ENCODE measurements at places on chromosomes 4 and X.

DNA sequence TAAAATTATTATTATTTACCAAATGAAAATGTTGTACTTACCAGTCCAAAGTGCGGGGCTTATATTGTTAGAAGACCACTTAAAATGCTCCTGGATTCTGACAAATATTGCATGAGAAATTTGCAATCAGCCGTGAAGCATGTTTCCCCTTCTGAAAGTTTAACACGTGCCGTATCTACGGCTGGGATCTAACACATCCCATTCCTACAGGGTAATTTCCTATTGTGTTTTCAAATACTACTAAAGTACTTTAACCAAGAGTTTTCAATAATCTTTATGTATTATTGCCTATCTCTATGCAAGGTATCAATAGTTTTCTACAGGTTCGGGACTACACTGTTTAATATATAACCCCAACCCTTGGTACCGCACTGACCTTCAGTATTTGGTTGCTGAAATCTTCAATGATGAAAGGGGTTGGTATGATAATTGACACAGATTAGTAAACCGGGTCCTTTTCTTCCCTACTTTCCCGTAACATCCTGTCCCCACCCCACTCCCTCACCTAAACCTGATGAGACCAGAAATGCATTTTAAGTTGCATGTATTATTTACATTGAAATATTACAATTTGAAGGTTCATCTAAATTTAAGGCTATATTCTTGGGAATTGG lies 795 bp upstream of the BRWD3 start:
- DNase-seq: no peak

DNA sequence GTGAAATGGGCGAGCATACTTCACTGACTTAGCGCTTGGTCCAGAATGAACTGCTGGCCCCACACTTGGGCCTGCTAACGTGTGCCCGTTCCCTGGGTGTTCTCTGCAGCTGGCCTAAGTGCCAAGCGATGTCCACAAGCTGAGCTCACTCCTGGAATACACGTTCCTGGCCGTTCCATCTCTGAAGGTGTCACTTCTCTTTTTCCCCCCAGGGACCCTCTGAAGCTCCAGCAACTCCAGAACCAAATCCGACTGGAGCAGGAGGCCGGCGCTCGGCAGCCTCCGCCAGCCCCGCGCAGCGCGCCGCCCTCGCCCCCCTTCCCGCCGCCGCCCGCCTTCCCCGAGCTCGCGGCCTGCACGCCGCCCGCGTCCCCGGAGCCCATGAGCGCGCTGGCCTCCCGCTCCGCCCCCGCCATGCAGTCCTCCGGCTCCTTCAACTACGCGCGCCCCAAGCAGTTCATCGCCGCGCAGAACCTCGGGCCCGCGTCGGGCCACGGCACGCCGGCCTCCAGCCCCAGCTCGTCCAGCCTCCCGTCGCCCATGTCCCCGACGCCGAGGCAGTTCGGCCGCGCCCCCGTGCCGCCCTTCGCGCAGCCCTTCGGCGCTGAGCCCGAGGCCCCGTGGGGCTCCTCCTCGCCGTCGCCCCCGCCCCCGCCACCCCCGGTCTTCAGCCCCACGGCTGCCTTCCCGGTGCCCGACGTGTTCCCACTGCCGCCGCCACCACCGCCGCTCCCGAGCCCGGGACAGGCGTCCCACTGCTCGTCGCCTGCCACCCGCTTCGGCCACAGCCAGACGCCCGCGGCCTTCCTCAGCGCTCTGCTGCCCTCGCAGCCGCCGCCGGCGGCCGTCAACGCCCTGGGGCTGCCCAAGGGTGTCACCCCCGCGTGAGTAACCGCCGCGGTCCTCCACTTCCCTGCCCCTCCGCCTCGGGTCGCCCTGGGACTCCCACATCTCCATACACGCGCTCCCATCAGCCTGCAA lies 132.3 kb downstream of the CBR4 start:
- peak; percentile 29 for DNase-seq

DNA sequence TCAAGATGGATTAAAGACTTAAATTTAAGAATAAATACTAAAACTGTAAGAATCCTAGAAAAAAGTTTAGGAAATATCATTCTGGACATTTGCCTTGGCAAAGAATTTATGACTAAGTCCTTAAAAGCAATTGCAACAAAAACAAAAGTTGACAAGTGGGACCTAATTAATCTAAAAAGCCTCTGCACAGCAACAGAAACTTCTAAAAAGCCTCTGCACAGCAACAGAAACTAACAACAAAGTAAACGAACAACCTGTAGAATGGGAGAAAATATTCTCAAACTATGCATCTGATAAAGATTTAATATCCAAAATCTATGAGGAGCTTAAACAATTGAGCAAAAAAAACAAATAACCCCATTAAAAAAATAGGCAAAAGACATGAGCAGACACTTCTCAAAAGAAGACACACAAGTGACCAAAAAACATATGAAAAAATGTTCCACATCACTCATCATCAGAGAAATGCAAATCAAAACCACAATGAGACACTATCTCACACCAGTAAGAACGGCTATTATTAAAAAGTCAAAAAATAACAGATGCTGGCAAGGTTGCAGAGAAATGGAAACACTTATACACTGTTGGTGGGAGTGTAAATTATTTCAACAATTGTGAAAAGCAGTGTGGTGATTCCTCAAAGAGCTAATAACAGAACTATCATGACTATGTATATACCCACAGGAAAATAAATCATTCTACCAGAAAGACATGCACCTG lies 5.5 kb upstream of the OPRPN start:
- no peak for DNase-seq

- no peak for DNase-seq
Measured at GRCh38 chrX:79162076-79162475, 17.6 kb downstream of the GPR174 start.

- no peak for DNase-seq
Measured at GRCh38 chrX:53028678-53029077, 19.9 kb upstream of the GPR173 start.

DNA sequence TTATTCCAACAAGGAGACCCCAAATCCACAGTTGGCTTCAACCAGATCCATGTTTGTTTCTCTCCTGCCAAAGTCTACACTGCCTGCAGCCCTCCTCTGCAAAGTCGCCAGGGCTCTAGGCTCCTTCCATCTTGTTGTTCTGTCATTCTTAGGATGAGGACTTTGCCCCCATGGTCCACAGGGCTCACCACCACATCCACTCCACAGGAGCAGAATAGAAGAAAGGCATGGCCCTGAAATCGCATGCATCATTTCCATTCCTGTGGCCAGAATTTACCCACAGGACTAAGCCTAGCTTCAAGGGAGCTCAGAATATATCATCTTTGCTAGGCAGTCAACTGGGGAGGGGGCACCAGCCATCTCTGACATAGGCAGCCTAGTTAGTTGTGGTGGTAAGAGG lies 254.7 kb downstream of the FBXW7 start:
- no peak for DNase-seq

GRCh38 chrX:6169407-6169806 lies 59.3 kb downstream of the NLGN4X start:
- DNase-seq: no peak

DNA sequence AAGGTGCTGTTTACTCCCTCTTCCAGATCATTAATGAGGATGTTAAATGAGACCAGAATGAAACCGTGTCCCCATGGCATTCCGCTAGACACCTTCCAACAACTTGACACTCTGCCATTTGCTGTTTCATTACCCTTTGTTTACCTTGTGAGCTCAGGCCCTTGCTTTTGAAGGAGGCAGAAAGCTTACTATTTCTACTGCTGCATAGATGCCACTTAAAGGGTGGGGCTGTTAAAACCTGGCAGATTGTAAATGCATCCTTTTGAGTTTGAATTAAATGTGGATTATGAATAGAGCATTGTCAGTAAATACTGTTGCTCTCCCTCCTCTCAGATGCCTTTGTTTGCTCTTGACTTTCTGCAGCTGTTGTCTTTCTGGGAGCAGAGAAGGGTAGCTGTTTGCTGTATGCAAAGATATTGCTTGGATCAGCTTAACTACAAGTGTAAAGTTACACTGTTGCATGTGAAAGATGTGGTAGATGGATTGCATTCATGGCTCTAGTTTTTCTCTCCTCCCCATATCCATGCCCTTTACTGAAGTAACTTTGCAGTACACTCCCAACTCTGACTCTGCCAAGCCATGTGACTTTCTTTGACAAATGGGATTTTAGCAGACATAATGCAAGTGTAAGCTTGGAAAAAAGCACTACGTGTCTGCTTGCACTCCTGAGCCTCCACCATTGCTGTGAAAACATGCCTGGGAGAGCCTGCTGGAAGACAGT lies 75.0 kb upstream of the DHX15 start:
- DNase-seq: peak; percentile 29

DNA sequence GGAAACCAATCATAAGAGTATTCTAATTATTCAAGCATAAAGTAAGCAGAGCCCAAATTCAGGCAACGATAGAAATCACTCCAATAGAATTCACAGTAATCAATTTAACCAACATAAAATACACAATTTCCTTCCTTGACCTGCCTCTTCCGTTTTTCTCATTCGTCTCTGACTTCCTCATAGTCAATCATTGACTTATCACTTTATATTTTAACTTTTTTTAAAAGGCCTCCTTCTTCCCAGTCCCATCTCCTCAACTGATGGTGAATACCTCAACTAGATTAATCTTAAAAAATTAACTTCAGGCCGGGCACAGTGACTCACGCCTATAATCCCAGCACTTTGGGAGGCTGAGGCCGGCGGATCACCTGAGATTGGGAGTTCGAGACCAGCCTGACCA lies 13.3 kb downstream of the CNOT6L start:
- DNase-seq: no peak

DNA sequence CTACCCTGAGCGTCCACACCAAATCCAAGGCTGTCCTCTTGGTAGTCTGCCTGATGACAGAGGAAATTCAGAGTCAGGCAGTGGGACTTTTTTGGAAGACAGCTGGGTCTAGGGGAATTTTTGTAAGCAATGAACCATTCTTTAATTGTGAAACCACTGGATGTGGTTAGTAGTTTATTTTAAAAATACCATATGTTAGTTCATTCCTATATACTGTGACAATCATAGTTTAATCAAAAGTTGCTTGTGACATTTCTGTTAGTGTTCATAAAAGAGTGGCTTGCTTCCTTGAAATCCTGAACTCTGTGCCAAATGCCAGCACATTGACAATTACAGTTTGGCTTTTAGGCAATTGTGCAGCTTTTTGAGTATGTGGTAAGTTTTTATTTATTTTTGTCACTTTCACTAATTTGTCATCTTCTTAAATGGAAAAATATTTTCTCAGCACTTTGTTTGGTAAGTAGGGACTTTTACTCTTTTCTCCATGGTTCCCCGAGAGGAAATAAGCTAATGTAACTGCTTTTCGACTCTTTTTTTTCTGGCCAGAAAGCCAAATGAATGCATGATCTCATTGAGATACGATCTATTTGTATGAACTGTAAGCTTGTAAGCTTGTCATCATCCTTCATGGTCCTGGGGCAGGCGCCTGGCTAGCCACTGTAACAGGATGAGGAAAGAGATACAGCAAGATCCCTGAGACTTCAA lies 72.6 kb upstream of the SLC4A4 start:
- no peak for DNase-seq

GRCh38 chrX:45449982-45450381 lies 249.3 kb upstream of the DIPK2B start:
- peak; percentile 79 for DNase-seq

- peak; percentile 70 for DNase-seq
Measured at GRCh38 chr4:23333556-23333945, 556.3 kb downstream of the PPARGC1A start.

DNA sequence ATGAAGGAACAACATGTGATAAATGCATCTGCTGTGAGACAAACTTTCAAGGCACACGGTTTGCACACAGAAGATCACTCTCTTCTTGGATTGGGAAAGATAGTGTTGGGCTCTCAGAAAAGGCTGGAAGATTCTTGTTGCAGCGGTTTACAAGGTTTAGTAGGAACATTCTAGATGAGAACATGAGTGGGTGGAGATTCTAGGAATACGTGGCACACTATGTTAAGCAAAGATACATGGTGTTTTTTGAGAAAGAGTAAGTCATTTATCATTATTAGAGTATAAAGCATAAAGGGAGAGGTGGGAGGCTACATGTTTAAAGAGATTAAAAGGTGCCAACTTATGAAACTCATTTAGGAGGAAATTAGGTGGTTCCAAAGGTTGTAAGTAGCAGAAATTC lies 348.8 kb upstream of the HS3ST1 start:
- no peak for DNase-seq

DNA sequence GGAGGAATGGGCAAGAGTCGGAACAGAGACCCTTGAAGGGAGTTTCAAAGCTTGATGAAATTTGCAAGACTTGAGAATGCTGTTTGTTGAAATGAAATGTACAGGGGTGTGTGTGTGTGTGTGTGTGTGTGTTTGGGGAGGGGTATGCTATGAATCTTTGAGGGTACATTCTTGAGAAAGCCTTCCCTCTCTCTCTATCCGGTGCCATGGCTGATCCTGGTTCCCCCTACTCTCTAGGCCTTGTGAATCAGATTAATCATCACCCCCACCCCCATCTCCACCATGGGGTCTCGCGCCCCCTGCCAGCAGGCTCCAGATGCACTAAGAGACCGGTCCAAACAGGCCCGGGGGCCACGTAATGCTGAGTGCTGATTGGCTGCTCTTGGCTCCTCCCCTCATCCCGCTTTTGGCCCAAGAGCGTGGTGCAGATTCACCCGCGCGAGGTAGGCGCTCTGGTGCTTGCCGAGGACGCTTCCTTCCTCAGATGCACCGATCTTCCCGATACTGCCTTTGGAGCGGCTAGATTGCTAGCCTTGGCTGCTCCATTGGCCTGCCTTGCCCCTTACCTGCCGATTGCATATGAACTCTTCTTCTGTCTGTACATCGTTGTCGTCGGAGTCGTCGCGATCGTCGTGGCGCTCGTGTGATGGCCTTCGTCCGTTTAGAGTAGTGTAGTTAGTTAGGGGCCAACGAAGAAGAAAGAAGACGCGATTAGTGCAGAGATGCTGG lies at the start of gene HTR2C:
HTR2C (plus strand) TSS at position 441 of the 729 bp plus-strand sequence. CDS start 142,851 bp downstream, outside the sequence.
- no peak for DNase-seq

- DNase-seq: peak; percentile 87
Measured at GRCh38 chr4:113958766-113959538, 20.5 kb downstream of the ARSJ start.

DNA sequence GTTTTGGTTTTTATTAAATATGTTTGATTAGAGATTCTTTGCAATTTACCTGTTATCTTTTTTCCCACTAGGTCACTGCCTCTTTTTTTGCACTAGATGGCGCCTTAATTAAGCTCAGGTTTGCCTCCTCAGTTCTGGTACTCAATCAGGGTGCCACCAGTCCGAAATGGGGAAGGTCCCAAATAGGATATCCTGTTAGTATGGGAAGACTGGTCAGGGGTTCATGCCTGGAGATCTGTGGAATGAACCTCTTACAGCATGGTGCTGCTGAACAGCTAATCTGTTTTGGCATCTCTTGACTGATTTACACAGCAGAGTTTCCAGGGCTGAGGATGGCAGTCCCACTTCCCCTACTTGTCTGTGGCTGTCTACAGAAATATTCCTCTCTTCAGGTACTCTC lies 24.2 kb upstream of the VSIG1 start:
- peak; percentile 31 for DNase-seq

Data from epithelial cell of esophagus (primary cell).